ENCODE measurements at places on chromosomes 1 and 21.

- DNase-seq: no peak
Measured at GRCh38 chr1:56068908-56069307, 510.5 kb downstream of the PLPP3 start.

- no peak for DNase-seq
Measured at GRCh38 chr1:237384213-237384612, 342.2 kb downstream of the RYR2 start.

- DNase-seq: no peak
Measured at GRCh38 chr1:202615501-202616354, 94.5 kb downstream of the SYT2 start.

DNA sequence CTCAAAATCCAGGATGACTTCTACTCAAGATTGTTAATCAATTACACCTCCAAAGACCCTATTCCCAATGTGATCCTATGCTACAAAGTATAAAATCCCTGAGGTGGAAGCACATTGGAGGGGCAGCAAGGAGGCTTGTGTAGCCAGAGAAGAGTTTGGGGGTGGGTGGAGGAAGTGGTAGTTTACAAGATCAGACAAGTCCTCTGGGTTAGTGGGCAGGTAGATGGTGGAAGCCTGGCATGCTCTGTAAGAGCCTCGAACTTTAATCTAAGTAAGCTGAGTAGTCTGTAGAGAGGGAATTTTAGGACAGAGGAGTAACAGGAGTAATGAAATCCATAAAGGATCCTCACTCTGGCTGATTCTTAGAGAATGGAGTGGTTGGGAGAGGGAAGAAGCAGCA lies 65.0 kb upstream of the KCTD3 start:
- no peak for DNase-seq

GRCh38 chr1:86621286-86621685 lies 74.4 kb downstream of the CLCA4 start:
- DNase-seq: no peak

- DNase-seq: no peak
Measured at GRCh38 chr1:57468641-57469523, 45.0 kb upstream of the DAB1 start.

DNA sequence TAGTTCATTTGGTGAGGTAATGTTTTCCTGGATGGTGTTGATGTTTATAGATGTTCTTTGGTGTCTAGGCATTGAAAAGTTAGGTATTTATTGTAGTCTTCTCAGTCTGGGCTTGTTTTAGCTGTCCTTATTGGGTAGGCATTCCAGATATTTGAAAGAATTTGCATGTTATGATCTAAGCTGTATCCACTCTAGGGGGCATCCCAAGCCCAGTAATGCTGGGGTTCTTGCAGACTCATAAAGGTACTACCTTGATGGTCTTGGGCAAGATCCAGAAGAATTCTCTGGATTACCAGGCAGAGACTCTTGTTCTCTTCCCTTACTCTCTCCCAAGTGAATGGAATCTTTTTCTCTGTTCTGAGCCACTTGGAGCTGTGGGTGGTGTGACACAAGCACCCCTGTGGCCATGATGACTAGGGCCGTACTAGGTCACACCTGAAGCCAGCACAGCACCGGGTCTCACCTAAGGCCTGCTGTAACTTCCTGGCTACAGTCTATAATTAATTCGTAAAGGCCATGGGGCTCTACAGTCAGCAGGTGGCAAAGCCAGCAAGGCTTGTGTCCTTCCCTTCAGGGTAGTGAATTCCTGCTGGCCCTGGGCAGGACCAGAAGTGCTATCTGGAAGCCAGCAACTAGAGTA lies 74.8 kb upstream of the PDE4B start:
- DNase-seq: no peak

DNA sequence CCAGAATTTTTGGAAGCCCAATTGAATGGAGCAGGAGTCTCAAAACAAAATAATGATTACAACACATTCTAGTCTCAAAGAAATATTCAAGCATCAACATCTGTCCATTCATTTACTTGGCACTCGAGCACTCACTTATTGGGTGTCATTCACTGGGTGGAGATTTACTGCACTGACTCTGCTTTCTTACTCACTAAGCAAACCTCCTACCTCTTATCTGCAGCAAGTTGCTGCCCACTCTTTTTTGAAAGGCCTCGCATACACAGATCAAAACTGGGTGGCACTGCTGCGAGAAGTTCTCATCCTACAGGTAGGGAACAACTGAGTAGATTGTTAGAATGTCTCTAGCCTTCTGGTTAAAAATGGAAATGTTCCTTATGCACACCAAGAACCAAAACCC lies 18.0 kb downstream of the RHBDL2 start:
- no peak for DNase-seq

GRCh38 chr1:21121764-21122471 lies 54.8 kb downstream of the EIF4G3 start:
- no peak for DNase-seq

DNA sequence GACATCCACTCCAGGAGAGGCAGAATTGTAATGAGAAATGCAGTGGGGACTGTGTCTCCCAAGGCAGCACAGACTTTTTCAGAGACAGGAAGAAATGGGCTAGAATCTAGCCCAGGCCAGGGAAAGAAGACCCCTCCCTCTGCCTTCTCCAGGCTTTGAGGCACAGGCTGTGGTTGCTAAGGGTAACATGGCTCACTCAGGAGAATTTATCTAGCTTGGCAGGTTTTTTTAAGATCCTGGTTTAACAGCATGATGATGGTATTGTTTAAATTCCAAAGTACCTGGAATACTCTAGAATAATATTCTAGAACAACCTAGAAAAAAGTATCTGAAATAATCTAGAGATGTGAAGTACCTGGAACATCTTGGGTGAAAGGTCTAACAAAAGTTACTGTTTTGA lies 125.6 kb downstream of the URB2 start:
- DNase-seq: no peak

DNA sequence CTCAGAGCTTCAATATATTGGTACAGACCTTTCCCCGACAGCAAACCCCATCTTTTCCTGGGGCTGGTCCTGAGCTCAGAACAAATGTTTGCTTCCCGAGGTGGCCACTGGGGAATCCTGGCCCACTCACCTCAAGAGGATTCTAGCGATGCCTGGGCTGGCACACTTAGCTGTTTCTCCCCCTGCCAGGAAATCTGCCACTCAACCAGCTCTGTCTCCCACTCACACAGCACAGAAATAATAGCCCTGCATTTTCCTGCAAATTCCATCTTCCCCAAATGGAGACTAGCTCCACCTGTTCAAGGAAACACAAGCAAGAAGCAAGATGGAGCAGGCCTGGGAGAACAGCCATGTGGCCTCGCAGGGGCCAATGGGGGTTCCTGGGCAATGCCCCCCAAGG lies 21.1 kb downstream of the KCNN3 start:
- no peak for DNase-seq

GRCh38 chr1:44151332-44151731 lies 9.9 kb upstream of the KLF18 start:
- no peak for DNase-seq

GRCh38 chr1:15038232-15039016 lies 115.1 kb upstream of the TMEM51 start:
- no peak for DNase-seq
